Cardiac septum (tissue), 1 donor: ENCODE measurements at places on chromosomes 5 and 9. TPM values are rescaled to one million over a fixed set of nuclear protein-coding genes. Genes with fewer than 3 reads are reported as not detected.

ZNF462 gene
- 38.8 TPM for total RNA-seq

ASPN gene
- total RNA-seq: 30.3 TPM

ACTL7A gene
- total RNA-seq: not detected

- DNase-seq: no peak
Measured at GRCh38 chr9:127214421-127215267, 49.9 kb upstream of the GARNL3 start.

GRCh38 chr9:102911185-102911584, 83.9 kb upstream of the CYLC2 start:
- no peak for DNase-seq

DNA sequence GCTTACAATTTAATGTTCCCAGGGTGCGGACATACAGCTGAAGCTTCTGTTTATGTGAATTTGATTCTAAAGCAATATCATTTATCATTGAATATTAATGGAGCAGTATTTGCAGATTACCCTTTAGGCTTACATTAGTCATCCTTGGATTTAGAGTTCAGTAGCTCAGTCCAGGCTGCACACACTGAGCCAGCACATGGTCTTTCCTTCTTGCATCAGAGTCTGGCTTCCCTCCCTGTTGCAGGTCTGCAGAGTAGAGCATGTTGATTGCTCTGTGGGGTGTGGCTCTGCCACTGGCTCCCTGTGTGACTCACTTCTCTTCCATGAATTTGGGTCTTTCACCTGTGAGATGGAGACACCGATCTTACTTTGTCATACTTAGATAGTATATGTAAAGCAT, 36.8 kb downstream of the NSG2 start:
- DNase-seq: no peak

GRCh38 chr9:34663303-34663605, 797 bp upstream of the CCL27 start:
- no peak for DNase-seq
